NCI-H1436 treated with DMSO at 0.1 percent for 48 hours (cell line): ENCODE measurements at places on chromosomes 11 and 22.

DNA sequence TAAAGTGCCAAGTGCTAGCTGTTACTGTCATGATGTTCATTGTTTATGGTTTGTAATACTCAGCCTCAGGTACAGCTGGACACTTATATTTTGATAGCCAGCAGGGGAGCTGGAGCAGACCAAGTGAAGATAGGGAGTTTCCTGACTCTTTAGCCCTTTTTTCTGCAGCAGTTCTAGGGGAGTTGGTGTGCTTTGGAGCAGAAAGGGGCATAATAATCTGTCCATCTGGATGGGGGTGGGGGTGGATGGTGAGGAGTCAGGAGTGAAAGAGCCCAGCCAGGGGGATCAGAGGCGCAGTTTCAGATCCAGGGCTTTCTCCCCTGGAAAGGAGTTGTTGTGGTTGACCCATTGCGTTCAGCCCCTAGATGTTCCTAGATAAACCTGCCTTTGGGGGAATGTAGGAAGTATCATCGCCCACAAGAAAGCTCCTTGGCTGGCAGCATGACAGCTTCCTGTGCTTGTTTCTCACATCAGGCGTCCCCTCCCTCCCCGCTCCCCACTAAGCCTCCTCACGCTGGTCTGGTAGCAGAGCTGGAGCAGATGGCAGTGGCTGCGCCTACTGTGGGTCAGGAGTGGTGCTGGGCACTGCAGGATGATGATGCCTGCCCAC, 41.9 kb downstream of the MED15 start:
- DNase-seq: no peak

- DNase-seq: no peak
These were observed 906 bp upstream of the NAA40 start for GRCh38 chr11:63937713-63938478.

- no peak for DNase-seq
These were observed 26.6 kb downstream of the NUP50 start for GRCh38 chr22:45190202-45190872.

DNA sequence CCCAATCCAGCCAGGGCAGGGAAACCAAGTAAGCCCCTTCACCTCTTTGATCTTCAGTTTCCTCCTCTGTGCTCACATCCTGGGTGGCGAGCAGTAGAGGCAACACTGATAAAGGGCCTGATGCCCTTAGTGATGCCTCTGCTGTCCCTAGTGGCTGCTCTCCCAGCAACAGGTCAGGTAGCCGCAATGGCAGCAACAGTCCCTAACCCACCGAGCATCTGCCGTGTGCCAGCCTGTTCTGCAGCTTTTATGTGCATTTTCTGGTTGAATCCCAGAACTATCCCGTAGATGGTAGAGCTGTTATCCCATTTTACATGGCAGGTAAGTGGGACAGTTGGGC, 5.2 kb downstream of the SCYL1 start:
- DNase-seq: no peak
